ENCODE measurements at places on chromosomes 6 and 20.

- DNase-seq, result no peak
Observed at GRCh38 chr20:3927486-3928291, 38.5 kb downstream of the PANK2 start.

DNA sequence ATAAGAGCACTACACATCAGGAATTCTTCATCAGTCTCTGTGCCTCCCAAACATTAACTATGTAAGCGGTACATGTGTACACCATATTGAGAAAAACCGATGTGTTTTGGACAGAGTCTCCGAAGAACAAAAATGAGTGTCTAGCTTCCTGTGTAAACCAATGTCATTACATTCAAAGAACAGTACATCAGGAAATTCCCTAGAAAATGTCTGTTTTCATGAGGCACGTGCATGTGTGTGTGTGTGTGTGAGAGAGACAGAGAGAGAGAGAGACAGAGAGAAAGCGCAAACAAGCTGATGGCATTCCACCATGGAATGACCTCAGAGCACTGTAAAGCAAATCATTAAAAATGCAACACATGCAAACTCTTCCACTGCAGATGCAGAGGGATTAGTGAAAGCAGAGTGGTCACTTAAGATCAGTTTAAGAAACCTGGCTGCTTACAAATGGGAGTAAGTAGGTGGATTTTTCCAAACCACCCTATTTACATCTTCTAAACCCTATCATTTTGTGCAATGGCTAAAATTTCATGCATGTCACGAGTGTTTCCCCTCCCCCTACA is 133.9 kb downstream of the HIVEP2 start:
- DNase-seq, result no peak

- no peak for DNase-seq
Observed at GRCh38 chr6:130409418-130410100, 43.7 kb downstream of the TMEM200A start.

- DNase-seq, result no peak
Observed at GRCh38 chr20:24402188-24402587, 67.2 kb upstream of the SYNDIG1 start.

DNA sequence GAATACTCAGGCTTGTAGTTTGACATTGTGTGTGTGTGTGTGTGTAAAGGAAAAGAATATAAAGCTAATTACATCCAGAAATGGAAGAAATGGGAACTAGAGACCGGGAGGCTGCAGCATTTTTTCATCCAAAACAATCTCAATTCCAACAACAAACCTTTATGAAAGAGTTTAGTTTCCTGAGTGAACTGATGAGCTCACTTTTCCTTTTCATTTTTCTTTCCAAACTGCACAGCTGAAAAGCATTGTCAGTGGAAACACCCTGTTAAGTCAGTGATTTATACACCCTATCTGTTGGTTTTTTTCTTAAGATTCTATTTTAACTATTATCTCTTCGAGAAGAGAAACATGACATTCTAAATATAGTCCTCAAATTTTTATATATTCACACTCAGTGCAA is 130.9 kb downstream of the RFPL4B start:
- DNase-seq, result no peak

GRCh38 chr6:108254433-108255410 is 6.1 kb downstream of the SNX3 start:
- DNase-seq, result no peak

GRCh38 chr20:47456952-47457724 is 44.5 kb upstream of the NCOA3 start:
- no peak for DNase-seq

DNA sequence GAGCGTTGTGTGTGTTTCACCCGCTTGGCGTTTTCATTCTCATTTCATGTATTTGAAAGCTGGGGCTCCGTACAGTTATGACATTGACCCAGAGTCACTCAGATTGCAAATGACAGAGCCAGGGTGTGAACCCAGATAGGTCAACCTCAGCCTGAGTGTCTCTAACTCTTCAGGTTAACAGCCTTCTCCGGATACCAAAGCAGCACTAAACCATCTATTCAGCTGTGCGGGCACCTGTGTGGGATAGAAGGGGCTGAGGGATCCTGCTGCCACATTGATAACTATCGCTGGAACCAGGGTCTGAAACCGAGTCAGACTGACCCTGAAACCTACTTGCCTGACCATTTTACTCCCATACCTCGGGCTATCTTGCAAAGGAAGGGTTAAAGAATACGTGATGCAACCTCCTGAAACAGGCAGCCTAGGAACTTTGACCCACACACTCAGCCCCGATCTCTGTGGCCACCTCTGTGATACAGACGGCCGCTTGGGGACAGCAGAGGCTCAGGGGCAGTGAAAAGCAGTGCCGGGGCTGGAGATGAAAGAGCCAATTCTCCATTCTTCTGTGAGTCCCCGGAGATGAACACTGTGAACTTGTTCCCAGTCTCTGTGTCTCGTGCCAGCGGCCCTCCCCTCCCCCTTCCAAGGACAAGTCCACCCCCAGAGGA is 233.5 kb upstream of the QKI start:
- no peak for DNase-seq

DNA sequence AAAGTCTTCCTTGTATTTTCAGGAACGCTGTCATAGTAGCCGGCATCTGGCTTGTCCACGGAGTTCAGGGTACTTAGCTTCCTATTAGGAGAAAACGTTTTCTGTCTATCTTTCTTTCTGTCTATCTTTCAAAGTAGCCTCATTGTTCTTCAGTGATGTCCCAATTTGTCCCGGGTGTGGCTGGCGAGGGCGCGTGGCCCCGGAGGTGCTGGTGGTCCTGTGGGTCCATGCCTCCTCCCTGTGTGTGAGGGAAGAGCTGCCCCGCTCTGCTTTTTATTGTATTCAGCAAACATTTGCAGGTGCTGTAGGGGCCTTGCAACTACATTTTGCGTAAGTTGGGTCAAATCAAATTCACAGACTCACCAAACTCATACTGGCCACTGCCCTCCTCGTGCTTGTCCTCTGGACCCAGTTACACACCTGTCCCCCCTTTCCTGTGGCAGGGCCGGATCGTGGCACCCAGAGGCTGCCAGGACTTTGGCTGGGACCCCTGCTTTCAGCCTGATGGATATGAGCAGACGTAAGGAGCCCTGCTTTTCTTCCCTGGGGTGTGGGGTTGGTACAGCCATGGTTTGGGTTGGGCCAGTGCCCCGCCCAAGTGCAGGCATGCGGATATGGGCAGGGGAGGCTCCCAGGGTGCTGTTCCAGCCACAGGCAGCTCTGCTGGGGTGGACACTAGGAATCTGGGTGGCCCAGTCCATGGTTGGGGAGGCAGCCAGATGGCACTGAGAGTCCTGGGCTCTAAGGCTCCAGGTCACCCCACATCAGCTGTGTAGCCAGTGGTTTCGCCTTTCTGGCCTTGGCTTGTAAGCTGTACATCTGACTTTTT is 12.3 kb downstream of the ITPA start:
- no peak for DNase-seq

- no peak for DNase-seq
Observed at GRCh38 chr6:84927551-84927950, 163.2 kb upstream of the TBX18 start.
